NCI-H82 (cell line): ENCODE measurements at places on chromosomes 3 and 15.

GRCh38 chr3:129087138-129087702, 26.6 kb downstream of the GP9 start:
- DNase-seq = no peak

DNA sequence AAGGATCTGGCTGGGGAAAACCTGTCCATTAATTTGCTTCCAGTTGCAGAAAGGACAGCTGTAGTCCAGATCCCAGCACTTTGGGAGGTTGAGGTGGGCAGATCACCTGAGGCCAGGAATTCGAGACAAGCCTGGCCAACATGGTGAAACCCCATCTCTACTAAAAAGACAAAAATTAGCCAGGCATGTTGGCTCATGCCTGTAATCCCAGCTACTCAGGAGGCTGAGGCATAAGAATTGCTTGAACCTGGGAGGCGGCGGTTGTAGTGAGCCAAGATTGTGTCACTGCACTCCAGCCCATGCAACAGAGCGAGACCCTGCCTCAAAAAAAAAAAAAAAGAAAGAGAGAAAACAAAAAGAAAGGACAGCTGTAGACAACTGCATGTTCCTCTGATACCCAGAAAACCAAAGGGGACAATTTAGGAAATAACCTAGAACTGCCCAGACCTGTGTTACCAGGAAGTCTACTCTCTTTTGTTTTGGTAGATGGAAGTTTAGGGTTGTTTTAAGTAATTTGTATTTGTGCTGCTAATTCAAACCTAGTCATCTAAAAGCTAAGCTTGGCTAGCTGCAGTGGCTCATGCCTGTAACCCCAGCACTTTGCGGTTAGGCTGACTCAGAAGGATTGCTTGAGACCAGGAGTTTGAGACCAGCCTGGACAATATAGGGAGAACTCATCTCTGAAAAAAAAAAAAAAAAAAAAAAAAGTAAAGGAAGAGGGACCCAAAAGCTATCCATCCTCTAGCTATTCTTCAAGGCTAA, 22.7 kb downstream of the EXD1 start:
- DNase-seq = no peak

DNA sequence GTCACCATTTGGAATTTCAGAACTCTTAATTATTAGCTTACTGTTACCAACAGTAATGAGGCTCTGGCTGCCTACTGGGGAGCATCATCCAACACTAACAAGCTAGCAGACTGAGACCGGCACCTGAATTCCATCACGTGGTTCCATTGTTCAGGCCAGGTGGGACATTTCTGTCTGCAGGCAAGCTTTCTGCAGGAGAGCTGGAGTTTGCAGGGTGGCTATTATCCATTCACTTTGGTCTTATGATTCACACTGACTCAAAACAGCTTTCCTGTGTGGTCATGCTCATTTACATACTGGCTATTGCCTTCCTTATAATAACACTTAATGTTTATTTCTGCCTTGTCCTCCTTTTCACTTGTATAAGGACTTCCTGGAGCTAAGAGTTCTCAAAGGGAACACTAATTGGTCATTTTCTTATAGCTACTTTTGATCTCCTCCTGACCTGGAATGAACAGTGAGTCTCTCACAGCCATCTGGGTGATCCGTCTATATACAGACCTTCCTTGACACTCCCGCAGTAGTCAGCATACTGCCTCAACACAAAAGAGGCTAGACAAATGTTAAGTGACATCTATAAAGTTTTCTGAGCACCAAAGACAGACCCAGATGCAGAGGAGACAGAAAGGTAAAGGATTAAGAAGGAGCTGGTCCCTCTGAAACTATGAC, 695.4 kb downstream of the FHIT start:
- no peak for DNase-seq

GRCh38 chr3:182789371-182789770, 3.9 kb upstream of the ATP11B start:
- no peak for DNase-seq

DNA sequence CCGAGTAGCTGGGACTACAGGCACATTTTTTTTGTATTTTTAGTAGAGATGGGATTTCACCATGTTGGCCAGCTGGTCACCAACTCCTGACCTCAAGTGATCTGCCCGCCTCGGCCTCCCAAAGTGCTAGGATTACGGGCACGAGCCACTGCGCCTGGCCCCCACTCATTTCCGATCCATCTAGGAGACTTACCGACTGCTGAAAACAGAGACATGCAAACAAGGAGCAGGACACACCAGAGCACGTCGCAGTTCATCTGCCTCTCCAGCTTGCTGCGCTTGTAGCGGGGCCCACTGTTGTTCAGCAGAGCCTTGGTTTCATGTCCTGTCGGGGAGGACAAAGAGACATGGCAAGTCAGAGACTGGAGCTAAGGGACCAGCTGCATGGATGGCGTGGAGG, 137.4 kb downstream of the ATP10A start:
- no peak for DNase-seq

GRCh38 chr3:50201573-50202315, 3.3 kb upstream of the SLC38A3 start:
- peak; percentile 33 for DNase-seq

GRCh38 chr3:52934630-52935530, 37.5 kb upstream of the STIMATE start:
- peak; percentile 83 for DNase-seq

DNA sequence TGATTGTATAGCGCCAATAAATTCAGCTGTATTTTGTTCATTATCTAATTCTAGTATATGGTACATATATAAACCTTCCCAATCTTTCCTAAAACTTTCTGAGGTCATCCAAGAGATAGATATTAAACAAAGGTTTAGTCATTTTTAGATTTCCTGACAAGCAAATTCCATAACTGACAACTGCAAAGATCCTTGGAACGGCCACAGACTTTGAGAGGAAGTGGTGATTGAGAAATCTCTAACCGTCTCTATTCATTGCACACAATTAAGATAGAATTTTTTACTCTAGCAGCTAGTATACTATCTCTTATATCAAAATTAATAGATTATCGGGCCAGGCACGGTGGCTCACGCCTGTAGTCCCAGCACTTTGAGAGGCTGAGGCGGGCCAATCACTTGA, 4.7 kb downstream of the CSNK1G1 start:
- no peak for DNase-seq

DNA sequence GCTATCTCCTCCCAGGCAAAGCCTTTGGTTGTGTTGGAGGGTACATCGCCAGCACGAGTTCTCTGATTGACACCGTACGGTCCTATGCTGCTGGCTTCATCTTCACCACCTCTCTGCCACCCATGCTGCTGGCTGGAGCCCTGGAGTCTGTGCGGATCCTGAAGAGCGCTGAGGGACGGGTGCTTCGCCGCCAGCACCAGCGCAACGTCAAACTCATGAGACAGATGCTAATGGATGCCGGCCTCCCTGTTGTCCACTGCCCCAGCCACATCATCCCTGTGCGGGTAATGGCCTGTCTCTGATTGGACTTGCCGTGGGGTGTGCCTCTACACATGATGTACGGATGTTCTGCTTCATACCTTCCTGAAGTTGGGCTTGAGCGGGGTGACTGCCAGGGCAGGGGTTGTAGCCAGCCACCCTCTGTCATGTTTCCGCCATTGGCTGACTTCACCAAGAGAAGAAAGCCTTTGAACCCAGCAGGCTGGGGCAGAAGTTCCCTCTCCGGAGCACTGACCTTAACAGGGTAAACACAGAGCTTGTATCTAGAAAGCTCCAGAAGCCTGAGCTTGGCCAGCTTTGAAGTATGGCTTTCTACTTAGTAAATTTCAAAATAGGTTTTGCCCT, 13.4 kb downstream of the ALAS1 start:
- DNase-seq = no peak

DNA sequence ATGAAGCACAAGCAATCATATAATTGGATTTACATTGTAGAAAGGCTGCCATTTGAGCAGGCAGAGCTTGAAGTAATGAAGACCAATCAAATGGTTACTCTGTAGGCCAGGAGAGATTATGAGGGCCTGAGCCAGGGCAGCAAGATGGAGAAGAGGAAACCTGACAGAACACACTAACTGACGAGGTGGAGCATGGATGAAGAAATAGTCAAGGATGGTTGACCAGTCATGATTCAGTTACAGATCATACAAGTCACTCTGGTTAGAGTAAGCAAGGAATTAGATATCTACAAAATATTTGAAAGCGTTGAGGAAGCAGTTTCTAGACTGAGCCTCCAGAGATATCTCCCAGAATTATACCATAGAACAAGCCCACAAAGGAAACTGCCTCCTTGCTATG, 101.8 kb upstream of the THSD4 start:
- DNase-seq = peak; percentile 24

- no peak for DNase-seq
Observed at GRCh38 chr3:112815981-112816380, 30.7 kb downstream of the CD200R1L start.

- no peak for DNase-seq
Observed at GRCh38 chr3:41001556-41001955, 197.7 kb upstream of the CTNNB1 start.

DNA sequence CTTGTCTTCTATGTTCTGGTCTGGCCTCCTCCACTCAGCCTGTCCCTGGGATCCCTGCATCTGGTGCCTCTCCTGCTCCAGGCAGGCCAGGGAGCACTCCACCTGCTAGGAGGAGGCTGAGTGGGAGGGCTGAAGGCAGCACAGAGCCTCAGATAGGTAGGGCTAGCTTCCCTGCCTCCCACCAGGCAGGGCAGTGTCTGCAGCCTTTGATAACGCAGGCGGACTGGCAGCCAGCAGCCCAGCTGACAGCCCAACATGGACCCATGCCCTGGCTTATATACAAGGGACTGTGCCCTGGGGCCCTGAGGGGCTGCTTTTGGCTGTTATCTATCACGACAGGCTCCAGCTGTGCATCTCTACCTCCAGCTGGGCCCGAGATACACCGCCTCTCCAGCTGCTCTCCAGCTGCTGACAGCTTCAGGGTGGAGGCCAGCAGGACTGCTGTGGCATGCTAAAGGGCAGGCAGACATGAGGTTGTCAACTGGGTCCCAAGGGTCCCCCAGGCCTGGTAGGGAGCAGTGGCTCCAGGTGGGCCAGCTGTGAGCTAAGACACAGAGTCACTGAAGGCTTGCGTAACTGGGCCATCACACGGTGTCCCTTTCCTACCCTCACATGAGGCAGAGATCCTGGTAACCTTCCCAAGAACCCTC, 5.2 kb upstream of the CLK3 start:
- no peak for DNase-seq

DNA sequence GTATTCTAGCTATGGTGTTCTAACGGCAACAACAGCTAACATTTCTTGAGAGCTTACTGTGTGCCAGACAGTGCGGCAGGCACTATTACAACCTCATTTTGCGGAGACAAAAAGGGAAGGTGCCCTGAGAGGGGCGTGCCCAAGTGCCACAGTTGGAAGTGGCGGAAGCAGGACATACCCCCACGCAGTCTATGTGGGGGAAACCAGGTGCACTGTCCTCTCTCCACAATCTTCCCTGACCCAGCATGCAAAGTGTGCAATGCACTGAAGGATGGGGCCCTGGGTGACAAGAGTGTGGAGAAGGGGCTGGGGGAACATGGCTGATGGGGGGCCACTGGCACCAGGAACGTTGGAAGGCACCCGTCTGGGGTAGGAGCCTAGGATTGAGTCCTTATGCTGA, 8.6 kb downstream of the ANP32A start:
- no peak for DNase-seq

DNA sequence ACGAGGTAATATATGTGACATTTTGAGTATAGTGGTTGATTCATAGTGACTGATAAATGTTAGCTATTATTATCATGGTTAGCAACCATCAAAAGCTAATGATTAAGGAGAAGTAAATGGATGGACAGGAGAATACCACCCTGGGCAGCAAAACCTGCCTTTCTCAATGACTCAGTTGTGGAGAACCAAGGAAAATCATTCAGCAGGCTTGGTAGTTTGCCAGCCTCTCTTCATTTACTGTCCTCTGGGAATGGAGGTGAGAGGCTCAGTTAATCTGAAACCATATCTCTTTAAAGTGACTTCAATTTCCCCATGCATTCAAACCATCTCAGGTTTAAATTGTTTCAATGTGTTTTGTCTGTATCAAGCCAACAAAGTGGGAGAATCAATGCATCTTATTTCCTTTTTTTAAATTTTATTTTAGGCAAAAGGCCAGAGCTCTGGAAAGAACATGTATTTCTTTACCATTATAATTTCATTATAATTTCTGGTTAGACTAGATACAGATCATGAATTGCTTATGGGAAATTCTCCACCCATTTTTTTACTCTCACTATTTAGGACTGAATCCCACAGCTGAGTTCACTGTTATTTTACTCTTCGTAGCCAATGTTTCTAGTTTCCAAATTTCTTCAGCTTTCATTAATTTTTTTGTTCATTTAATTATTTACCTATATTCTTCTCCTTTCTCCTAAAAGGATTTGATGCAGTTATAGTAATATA, 2.7 kb downstream of the TM4SF18 start:
- no peak for DNase-seq

GRCh38 chr3:183553334-183554026, 2.0 kb downstream of the KLHL6 start:
- no peak for DNase-seq

DNA sequence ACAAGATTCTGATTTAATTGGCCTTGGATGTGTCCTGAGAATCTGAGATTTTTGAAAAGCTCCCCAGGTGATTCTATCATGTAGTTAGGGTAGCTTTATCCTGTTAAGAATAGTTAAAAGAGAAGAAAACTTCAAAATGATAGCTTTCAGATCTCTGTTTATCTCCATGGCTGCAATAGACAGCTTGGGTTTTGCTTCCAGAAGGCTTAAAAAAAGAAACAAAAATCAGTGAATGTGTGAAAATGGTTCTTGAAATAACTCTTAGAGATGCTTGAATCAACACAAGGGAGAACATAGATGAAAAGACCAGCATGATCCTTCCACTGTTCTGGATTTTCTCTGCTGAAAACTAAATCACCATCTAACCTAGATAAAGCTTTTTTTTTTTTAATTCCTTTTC, 60.8 kb upstream of the TMC3 start:
- no peak for DNase-seq

DNA sequence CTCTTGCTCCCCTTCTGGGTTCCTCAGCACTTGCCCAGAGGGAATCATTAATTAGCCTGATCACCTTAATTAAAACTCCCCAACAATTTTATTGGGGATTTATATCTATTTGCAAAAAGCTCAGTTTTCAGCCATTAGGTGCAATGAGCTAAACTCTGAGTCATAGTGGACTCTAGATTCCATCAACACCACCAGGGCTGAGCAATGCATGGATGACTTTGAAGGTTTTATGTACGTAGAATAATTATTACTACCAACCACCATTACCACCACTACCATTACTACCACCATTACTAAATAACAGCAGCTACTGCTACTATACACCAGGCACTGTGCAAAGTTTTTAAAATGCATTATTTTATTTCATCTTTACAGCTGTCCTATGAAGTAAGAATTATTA, 81.2 kb downstream of the ZNF621 start:
- DNase-seq = no peak

DNA sequence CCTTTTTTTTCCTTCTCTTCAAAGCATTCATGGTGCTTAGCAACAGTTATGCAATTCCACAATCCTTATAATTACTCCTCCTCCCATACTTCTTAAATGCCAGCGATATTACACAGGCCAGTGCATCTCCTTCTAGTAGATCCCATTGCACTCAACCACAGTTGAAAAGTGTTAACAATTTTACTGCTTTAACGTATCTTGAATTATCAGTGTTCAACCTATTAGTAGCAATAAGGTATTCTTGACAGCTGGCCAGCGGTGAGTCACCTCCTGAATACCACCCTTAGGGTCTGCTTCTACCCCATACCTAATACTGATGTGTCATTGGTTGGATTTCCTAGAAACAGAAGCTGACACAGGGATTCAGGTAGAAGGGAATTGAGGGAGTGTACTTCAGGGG, 24.0 kb upstream of the TEX9 start:
- no peak for DNase-seq
